ENCODE measurements at places on chromosomes 6 and 20. TPM values are rescaled to one million over a fixed set of nuclear protein-coding genes. Genes with fewer than 3 reads are reported as not detected.
A peak's percentile ranks its signal among the peaks of the same experiment; 100 is the strongest.

Gene ISM1
- polyA plus RNA-seq, result 1.6 TPM

DNA sequence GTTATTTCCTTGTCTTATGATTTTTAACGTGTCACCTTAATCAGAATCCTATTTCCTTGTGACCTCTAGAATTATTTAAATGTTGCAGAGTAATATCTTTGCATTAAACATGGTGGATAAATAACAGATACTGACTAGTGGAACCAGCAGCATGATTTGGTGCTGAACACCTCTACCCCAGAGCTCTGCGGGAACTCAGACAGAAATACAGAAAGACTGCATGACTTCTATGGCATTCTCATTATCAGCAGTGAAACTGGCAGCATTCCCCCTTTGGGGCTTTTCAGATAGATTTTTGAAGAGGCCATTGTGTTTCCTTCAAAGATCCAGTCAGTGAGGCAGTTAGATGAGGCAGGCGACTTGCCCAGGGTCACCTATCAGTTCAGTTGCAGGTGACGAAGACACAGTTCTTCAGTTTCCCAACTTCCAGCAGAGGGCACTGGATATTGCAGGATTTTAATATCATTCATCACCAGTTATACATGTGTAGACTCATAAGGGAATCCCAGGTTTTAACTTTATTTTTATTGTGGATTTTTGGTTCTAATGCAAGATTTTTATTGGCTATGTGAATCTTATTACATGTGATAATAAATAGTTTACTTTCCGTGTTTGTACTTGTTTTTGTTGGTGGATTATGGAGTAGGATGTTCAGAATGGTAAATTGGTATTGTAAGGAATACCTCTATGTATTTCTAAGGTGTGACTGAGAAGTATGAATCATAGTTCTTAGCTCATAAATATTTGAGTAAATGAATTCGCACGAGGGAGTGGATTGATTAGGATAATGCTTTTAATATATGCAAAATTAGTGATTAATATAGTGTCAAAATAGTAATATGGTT, 81.3 kb downstream of the AFDN start:
- H3K27ac ChIP-seq, result no peak overlapping the region
- no peaks in the 10 kb centered on the region for H3K4me1 ChIP-seq
- H3K27me3 ChIP-seq, result no peaks in the 10 kb centered on the region
- no peak for DNase-seq

GRCh38 chr20:61813791-61814190, 251.9 kb downstream of the TAF4 start:
- H3K4me1 ChIP-seq, result no peaks in the 10 kb centered on the region
- no peak overlapping the region for H3K27ac ChIP-seq
- H3K36me3 ChIP-seq, result no peaks in the 10 kb centered on the region
- no peaks in the 10 kb centered on the region for H3K27me3 ChIP-seq

GRCh38 chr6:8219352-8219943, 117.1 kb upstream of the EEF1E1 start:
- no peak overlapping the region for H3K4me3 ChIP-seq
- DNase-seq, result peak; percentile 30
- H3K27me3 ChIP-seq, result no peaks in the 10 kb centered on the region
- no peaks in the 10 kb centered on the region for H3K4me1 ChIP-seq

GRCh38 chr6:20969551-20969950, 435.3 kb downstream of the CDKAL1 start:
- H3K36me3 ChIP-seq, result no peaks in the 10 kb centered on the region
- no peak overlapping the region for H3K27ac ChIP-seq
- H3K4me3 ChIP-seq, result no peak overlapping the region
- no peaks in the 10 kb centered on the region for H3K4me1 ChIP-seq

DNA sequence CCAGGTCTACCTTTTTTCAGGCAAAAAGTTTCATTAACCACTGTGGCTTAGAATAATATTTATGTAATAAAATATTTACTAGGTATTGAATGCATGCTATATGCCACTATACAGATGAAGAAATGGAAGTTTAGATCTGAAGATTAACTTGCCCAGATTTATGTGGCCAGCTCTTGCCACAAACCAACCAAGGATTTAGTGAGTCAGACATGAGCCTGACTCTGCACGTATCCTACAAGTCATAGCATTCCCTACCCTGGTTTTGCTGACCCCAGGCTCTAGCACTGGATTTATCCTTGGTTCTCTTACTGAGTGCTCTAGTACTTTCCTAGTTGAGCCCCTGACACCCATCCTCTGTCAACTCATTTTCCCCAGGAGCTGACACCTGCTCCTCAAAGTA, 75.4 kb downstream of the ANKEF1 start:
- H3K4me1 ChIP-seq, result no peaks in the 10 kb centered on the region
- H3K36me3 ChIP-seq, result no peaks in the 10 kb centered on the region
- no peaks in the 10 kb centered on the region for H3K27me3 ChIP-seq
- no peak for DNase-seq

DNA sequence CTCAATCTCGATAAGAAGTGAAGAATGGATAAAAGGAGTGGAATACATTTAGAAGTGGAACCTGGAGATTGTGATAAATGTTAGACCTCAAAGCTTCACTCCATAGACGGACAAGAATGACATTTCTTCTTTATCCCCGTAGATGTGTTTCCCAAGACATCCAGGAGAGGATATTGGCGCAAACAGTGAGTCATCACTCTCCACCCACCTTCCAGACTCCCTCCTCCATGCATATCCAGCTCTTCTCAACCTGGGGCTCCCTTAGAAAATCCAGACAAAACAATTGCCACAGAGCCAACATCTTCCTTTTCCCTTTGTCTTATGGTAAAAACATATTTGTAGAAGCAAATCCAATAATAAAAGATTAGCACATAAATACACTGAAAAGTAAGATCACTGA, 586.1 kb downstream of the PTPRT start:
- no peaks in the 10 kb centered on the region for H3K27me3 ChIP-seq
- H3K36me3 ChIP-seq, result no peaks in the 10 kb centered on the region
- no peak for DNase-seq
- H3K4me3 ChIP-seq, result no peak overlapping the region

DNA sequence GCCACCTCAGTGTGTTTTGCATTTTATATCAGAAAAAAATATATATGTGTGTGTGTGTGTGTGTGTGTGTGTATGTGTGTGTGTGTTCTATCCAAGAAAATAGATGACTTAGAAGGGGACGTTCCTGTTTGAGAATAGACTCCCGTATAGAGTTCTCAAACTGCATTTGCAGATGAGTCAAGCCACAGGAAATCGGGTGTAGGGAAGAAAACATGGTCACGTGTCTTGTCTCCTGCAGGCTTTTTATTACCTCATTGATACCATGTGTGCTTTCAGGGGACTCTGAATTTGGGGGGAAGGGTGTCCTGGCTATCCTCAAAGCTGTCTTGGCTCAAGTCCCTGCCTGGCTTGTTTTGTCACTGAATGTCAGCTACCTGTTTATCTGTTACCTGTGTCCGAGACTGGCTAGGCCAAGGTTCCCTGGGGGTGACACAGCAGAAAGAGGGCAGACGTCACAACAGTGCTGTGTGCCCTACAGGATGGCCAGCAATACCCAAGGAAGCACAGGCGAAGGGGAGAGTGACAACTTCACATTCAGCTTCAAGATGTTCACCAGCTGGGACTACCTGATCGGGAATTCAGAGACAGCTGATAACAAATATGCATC, 55.7 kb upstream of the NOP56 start:
- H3K27me3 ChIP-seq, result no peaks in the 10 kb centered on the region
- H3K4me3 ChIP-seq, result no peak overlapping the region
- H3K36me3 ChIP-seq, result no peaks in the 10 kb centered on the region
- no peaks in the 10 kb centered on the region for H3K4me1 ChIP-seq
- DNase-seq, result no peak

DNA sequence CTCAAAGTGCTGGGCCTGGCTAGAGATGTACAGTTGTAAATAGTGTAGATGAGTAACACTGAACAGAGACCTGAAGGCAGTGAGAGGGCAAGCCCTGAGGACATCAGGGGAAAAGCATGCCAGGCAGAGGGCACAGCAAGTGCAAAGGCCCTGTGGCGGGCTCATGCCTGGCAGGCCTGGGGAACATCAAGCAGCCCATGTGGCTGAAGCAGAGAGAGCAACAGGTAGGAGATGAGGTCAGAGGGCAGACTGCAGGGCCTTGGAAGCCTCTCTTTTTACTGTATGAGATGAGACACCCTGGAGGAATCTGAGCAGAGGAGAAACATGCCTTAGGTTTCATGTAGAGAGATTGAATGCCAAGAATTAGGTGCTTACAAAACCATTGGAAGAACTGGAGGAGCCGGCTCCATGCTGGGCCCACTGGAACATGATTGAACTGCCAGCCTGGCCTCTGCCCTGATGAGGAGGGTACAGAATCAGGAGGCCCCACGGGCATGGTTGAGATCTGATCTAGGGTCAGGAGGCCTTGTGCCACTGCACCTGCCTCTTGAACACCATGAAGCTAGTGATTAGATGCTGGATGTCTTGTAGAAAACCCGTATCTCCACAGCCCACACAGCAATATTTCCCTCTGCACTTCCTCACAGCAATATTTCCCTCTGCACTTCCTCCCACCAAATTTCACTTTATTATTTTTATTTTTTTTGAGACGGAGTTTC, 5.9 kb upstream of the HMGA1 start:
- H3K4me1 ChIP-seq, result no peaks in the 10 kb centered on the region
- H3K4me3 ChIP-seq, result no peak overlapping the region
- no peaks in the 10 kb centered on the region for H3K27me3 ChIP-seq
- no peak for DNase-seq

Gene SLC17A9
- 0.63 TPM for polyA plus RNA-seq

DNA sequence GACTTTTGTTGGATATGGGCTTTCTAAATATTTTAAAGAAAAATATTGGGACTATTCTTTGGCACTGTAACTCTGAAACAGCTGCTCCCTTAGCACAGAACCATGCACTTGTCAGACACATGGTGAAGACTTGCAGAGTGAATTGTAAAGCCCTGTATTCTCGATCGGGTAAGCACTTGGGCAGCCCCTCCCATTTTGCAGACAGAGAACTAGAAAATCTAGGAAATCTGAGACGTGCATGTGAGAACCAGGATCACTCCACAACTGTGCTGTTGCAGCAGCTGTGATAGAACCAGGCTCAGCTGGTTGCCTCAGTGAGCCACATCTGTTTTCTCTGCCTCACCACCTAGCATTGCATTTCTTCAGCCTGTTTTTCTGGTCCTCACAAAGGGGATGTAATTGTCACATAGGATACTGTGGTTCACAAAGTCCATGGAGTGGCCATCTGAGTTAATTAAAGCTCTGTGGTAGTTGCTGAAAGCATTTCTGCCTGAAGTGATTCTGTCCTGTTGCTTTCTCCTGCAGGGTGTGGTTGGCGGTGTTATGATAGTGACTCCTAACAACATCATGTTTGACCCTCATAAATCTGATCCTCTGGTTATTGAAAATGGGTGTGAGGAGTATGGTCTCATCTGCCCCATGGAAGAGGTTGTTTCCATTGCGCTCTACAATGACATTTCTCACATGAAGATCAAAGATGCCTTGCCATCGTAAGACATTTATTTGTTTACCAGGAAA, 71.8 kb upstream of the HINT3 start:
- no peaks in the 10 kb centered on the region for H3K4me1 ChIP-seq
- H3K4me3 ChIP-seq, result no peak overlapping the region
- no peaks in the 10 kb centered on the region for H3K36me3 ChIP-seq
- DNase-seq, result no peak

- H3K27me3 ChIP-seq, result no peaks in the 10 kb centered on the region
- no peak overlapping the region for H3K27ac ChIP-seq
- no peaks in the 10 kb centered on the region for H3K4me1 ChIP-seq
- no peak overlapping the region for H3K4me3 ChIP-seq
Observed at GRCh38 chr6:129314575-129314974, 395.4 kb downstream of the ARHGAP18 start.

DNA sequence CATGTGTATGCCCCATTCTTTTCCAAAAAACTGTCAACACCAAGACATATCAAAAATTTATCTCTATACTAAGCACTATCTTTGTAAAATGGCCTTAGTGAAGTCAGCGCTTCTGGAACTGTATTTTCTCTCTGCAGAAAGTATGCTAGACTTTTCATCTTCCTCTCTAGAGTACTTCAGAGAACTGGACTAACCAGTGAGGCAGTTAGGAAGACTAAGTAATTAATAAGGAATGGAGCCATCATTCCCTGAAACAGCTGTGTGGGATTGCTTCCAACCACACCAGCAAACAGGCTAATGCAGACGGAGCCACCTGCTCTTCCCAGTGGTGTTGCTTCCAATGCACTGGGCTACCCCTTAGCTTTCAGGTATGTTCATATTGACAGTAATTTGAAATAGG, 169.1 kb upstream of the FUT9 start:
- no peak overlapping the region for H3K4me3 ChIP-seq
- H3K27me3 ChIP-seq, result no peaks in the 10 kb centered on the region

- no peak overlapping the region for H3K27ac ChIP-seq
- no peaks in the 10 kb centered on the region for H3K36me3 ChIP-seq
- DNase-seq, result no peak
- no peaks in the 10 kb centered on the region for H3K4me1 ChIP-seq
- H3K27me3 ChIP-seq, result no peaks in the 10 kb centered on the region
- H3K4me3 ChIP-seq, result no peak overlapping the region
Observed at GRCh38 chr6:135586388-135586787, 88.8 kb upstream of the AHI1 start.

Gene METTL24
- polyA plus RNA-seq, result not detected

Data from naive thymus-derived CD4-positive, alpha-beta T cell (primary cell).